ENCODE measurements at places on chromosomes 7 and 10. TPM values are rescaled to one million over a fixed set of nuclear protein-coding genes. Genes with fewer than 3 reads are reported as not detected.
A peak's percentile ranks its signal among the peaks of the same experiment; 100 is the strongest.

DNA sequence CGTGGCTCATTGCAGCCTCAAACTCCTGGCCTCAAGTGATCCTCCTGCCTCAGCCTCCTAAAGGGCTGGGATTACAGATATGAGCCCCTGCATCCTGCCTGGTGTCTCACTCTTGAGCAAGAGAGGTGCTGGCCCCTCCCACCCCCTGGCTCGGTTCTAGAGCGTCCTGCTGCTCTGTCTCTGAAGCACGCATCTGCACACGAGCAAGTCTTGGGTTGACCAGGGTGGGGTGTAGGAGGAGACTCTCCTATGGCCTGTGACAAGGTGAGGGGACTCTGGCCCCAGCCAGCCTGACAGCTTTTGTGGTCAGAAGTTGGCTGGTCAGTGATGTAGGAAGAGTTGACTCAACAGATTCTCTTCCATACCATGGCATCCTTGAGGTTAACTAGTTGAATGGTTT, 110.7 kb upstream of the CARD11 start:
- no peak for DNase-seq

- DNase-seq = no peak
Measured at GRCh38 chr10:18533896-18534295, 117.5 kb downstream of the NSUN6 start.

DNA sequence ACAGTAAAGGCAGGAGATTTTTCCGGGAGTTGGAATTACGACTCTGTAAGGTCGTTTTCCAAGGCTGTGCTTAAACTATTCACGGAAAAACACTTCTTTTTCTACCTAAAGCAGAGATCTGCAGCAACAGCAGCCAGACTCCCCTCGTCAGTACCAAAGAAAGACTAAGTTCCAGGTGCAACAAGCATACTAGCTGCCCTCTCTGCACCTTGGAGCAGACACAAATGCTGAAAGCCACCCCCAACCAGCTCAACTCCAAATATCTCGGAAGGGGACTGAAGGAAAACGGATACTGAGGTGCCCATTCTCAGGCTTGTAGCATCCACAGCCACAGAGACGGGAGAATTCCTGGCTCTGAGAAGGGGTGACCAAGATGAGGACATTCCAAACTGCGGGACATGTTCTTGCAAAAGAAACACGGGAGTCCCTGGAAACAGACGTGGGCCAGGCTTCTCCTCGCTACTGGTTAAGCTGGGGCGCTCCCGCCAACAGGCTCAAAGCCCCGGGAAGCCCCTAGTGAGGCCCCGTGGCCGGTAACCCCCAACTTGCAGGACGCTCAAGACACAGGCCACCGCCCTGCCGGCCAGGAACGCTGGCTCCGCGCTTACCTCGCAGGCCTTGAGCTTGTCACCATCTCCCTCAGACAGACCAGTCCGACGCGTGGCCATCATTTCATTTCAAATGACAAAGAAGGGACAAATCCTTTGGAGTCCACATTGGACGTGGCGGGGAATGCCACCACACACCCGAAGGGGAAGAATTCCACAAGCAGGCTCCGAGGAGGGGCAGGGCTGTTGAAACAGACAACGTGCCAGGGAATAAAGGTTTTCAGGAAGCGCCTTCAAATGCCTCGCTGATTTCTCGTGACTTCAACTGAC, 2.2 kb downstream of the ARHGAP21 start:
- DNase-seq = peak; percentile 22

DNA sequence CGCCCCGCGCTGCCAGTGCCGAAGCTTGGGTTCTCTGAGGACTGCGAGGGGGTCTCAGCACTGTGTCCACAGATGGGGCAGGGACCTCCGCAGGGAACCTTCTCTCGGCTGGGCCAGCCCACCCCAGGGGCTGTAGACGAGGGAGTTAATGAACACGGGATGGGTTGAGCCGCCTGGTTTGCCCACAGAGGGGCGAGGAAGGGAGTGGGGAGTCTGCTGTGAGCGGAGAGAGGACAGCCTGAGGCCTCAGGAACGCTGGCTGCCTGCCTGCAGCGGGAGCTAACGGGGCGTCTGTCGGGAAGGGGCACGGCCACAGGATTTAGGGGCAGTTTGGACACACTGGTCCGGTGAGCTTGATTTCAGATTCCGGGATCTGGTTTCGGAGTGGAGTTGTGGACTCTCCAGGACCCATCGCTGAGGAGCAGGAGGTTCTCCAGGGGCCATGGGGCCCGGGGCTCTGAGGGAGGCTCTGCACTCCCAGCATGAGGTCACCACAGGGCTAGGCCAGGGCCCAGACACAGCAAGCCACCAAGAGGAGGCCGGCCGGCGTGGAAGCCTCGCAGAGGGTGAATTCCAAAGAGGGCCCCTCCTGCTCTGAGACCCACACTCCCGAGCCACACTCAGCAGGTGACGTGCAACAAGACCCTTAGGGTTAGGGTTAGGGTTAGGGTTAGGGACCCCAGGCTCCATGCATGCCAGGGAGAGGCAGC, 19.0 kb upstream of the FAM20C start:
- DNase-seq = no peak

- no peak for DNase-seq
Measured at GRCh38 chr7:117485118-117485620, 5.3 kb downstream of the CFTR start.

- DNase-seq = no peak
Measured at GRCh38 chr10:24645784-24646183, 77.9 kb downstream of the ARHGAP21 start.

HTR5A gene
- not detected for total RNA-seq

SCART1 gene
- 1.6 TPM for total RNA-seq

SFTPD gene
- not detected for total RNA-seq

OPN4 gene
- total RNA-seq = not detected

Data from neural crest cell (in vitro differentiated cells).